ENCODE measurements at places on chromosomes 3 and 15.

GRCh38 chr3:18744472-18744871, 319.3 kb upstream of the SATB1 start:
- DNase-seq = no peak

- no peak for DNase-seq
These were observed 10.0 kb upstream of the USP3 start for GRCh38 chr15:63494408-63494807.

DNA sequence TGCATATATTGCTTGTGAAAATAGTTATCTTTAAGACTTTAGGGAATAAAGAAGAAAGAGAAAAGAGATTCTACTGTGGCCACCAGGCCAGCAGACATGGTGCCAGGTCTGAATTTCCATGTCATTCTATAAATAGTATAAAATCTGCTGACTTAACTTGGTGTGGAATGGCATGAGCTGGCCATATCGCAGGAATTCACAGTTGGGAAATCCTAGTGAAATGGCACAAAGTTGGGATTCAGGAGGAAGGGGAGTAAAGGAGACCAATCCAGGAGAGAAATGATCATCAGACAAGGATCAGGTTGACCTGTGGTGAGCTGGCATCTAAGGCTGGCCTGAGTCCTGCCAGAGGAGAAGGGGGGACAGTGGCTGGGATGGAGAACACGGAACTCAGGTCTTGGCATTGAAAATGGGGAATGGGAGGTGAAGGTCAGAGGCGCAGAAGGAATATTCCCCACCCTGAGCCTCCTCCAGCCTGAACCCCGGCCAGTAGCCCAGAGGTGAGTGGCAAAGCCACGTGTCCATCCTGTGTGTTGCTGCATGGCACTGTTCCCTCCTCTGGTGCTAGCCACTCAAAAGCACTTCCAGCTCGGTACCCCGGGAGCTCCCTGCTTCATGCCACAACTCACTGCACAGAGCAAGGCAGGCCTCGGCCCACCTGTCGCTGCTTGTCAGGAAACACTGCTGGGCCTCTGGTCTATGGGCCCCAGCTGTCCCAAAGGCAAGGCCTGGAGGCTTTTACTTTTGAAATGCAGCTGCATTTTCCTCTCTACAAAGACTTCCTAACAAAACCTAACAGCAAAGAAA, 51.4 kb downstream of the SSUH2 start:
- DNase-seq = no peak

GRCh38 chr15:48646331-48646730, 822 bp upstream of the FBN1 start:
- no peak for DNase-seq

DNA sequence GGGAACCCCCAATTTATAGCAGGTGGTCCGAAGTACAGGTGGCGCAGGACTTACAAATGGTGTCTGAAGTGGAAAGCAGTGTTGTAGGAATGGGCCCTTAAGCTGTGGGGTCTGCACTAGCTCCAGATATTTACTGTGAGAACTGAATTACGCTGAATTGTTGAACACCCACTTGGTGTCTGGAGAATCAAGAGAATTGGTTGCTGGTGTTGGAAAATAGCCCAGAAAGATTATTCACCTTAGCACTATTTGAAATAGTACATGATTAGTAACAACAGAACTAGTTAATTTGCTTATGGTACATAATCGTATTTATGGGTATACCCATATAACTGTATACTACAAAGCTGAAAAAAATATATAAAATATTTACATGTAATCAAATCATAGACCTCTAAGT, 64.8 kb downstream of the ADAM10 start:
- DNase-seq = no peak

DNA sequence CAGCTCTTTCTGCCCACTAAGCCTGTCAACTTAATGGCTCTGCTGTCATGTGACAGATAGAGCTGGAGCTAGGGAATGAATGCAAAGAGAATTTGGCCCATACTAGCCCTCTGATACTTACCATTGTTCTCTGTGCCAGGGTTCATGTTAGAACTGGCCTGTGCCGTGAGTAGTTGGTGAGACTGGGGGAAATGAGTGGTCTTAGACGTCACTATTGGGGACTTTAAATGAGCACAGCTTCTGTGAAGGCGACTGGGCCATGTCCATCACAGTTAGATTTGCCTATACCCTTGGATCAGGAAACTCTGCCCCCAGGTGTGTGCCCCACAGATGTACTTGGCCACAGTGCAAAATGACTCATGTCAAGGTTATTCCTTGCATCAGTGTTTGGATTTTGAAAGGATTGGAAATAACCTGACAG, 124.9 kb downstream of the PTPRG start:
- DNase-seq = no peak

GRCh38 chr3:37751016-37751415, 110.7 kb upstream of the CTDSPL start:
- DNase-seq = no peak

DNA sequence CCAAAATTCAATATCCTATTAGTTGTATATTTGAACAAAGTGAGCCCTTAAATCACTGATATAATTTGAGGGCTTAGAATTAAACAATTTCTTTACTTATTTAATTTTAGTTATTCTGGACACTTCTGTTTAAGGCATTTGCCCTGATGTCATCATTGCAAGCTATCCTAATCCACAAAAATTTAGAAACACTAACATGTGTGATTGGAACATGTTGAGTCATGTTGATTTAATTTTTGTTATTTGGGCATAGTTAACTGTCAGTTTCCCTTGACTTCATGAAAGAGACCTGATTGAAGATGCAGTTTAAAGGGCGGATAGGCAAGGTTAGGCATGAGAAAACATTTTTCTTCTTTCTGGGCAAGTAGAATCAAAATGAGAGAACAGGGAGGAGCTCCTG, 682.6 kb downstream of the ROBO1 start:
- no peak for DNase-seq

DNA sequence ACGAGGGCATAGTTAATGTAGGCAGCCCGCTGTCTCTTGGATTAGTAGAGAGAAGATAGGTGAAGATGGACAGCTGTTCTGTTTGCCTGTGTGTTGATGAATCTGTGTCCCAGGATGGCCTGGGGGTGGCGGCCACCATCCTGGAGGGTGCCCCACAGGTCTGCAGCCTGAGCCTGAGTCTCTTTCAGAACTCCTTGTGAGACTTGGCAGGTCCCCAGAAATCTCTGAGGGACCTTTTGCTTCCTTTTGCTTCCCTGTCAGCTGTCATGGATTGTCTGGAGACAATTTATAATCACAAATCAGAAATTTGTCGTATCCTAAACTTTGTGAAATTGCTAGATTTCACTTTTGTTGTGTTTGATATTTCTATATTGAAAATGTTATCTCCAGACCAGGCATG, 17.4 kb downstream of the FAN1 start:
- DNase-seq = no peak

- no peak for DNase-seq
These were observed 67.6 kb upstream of the ETV5 start for GRCh38 chr3:186176373-186176990.

DNA sequence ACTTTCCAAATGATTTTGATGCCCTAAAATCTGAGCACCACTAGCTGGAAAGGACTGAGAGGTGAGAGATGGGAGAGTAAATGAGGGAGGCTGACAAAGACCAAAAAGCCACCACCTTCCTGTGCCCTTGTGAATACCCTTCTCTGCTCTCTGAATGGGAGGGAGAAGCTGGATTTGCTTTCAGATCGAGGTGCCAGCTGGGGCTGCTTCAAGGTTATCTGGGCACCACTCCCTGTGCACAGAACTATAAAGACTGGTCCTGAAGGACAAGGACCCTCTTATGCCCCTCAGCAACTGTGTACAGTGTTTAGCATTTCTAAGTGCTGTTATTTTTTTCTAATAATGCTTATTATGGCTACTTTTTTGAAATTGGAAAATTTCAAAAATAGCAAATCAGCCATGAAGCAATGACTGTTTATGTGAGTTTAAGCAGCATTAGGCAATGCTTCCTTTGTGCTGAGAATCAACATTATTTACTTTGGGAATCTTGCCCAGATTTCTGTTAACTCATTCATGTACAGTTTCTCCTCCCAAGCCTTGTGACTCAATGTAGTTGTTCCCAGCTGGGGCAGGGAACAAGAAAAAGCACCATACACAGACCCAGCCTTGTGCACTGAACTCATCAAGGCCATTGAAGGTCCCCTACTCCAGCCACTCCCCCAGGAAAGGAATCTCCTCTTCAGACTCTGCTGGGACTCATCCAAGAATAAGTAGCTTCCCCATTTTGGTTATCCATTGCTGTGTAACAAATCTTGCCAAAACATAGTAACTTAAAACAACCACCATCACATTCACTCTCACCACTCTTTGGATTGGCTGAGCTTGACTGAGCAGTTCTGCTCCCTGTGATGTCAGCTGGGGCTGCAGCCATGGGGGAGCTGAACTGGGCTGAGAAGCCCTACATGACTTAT, 37.3 kb upstream of the CDV3 start:
- peak; percentile 43 for DNase-seq

- no peak for DNase-seq
These were observed 609.7 kb downstream of the VGLL3 start for GRCh38 chr3:86381247-86381646.

- no peak for DNase-seq
These were observed 280.3 kb downstream of the ZPLD1 start for GRCh38 chr3:102715030-102715697.

GRCh38 chr3:171334465-171334811, 125.8 kb downstream of the TNIK start:
- DNase-seq = no peak

- no peak for DNase-seq
These were observed 219.0 kb upstream of the ROPN1 start for GRCh38 chr3:124210899-124211298.

GRCh38 chr3:99499235-99500158, 138.9 kb upstream of the COL8A1 start:
- no peak for DNase-seq

GRCh38 chr15:88705769-88706165, 67.0 kb downstream of the ISG20 start:
- no peak for DNase-seq

Measured in DMS79 (cell line).